ENCODE measurements at places on chromosomes 2 and 18.

DNA sequence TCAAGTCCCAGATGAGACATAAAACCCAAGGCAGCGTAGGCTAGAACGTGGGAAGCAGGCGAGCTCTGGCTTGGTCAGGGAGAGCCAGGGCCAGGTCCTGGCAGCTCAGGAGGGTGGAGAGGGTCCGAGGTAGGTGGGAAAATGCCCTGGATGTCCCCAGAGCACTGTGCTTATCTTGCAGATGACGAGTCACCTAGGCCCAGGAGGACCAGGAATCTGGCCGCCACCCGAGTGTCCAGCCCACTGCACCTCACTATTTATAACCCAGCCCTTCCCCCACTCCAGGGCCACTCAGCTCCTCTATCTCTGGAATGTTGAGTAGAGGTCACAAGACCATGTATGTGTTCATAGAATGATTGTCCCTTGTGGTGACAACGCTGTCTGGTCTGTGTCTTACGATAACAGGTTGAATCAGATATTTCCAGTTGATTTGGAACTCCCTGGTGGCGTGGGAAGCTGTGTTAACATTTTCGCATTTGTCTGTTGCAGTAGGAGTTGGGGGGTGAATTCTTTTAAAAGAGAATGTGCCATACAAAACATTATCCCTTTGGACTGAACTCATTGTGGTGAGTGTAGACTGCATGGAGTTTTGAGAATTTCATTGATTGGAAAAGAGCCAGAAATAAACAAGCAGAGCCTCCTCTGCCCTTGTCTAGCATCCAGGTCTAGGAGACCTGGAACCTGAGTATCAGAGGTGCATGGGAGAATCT is 47.5 kb downstream of the EMILIN2 start:
- no peak for DNase-seq
- peaks cover 31% of the 10 kb centered on the region for H3K4me1 ChIP-seq
- H3K4me3 ChIP-seq: no peak overlapping the region
- H3K27me3 ChIP-seq: no peaks in the 10 kb centered on the region

DNA sequence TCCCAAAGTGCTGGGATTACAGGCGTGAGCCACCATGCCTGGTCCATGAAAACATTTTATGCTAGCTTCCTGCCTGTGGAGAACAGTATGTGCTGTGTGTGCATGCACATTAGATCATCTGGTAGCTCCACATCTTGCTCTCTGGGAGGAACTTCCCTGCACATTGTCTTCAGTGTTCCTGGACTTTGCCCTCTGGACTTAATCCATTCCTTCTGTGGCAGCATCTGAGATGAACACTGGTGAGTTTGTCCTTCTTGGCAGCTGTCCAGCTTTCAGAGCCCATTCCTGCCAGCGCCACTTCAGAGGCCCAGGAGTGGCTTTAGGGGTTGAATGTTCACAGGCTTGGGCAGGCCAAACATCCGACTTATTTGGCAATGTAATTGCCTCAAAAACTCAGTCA is 65.2 kb downstream of the POU3F3 start:
- H3K27ac ChIP-seq: no peak overlapping the region
- DNase-seq: no peak
- H3K4me1 ChIP-seq: no peaks in the 10 kb centered on the region
- no peaks in the 10 kb centered on the region for H3K36me3 ChIP-seq

- no peak overlapping the region for H3K4me3 ChIP-seq
- no peaks in the 10 kb centered on the region for H3K27me3 ChIP-seq
- H3K27ac ChIP-seq: peak overlapping the region; percentile 20
- H3K4me1 ChIP-seq: peaks cover 35% of the 10 kb centered on the region
- peaks cover 14% of the 10 kb centered on the region for H3K36me3 ChIP-seq
Measured at GRCh38 chr2:165876269-165876668, 77.3 kb downstream of the TTC21B start.

GRCh38 chr2:238434846-238435751 is 8.4 kb downstream of the ASB1 start:
- H3K27ac ChIP-seq: no peak overlapping the region
- H3K4me1 ChIP-seq: peaks cover 44% of the 10 kb centered on the region
- no peaks in the 10 kb centered on the region for H3K27me3 ChIP-seq
- DNase-seq: no peak
- no peak overlapping the region for H3K4me3 ChIP-seq
- peaks cover 50% of the 10 kb centered on the region for H3K36me3 ChIP-seq
